ENCODE measurements at places on chromosomes 7 and 10.

- DNase-seq: no peak
Measured at GRCh38 chr10:113104047-113104446, 154.0 kb downstream of the TCF7L2 start.

DNA sequence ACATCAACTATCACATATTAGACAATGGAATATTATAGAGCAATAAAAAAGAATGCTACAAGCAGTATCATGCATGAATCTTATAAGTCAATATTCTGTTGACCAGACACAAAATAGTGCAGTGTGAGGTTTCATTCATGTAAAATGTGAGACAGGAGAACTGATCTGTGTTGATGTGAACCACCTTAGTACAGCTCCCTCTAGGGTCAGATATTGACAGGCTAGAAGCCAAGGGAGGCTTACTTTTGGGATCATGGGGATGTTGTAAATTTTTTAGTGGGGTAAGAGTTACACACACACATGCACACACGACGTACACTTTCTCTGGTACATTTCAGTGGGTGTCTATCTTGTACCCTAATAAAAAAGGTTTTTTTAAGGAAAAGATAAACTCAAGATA lies 231.6 kb upstream of the FOXK1 start:
- no peak for DNase-seq

DNA sequence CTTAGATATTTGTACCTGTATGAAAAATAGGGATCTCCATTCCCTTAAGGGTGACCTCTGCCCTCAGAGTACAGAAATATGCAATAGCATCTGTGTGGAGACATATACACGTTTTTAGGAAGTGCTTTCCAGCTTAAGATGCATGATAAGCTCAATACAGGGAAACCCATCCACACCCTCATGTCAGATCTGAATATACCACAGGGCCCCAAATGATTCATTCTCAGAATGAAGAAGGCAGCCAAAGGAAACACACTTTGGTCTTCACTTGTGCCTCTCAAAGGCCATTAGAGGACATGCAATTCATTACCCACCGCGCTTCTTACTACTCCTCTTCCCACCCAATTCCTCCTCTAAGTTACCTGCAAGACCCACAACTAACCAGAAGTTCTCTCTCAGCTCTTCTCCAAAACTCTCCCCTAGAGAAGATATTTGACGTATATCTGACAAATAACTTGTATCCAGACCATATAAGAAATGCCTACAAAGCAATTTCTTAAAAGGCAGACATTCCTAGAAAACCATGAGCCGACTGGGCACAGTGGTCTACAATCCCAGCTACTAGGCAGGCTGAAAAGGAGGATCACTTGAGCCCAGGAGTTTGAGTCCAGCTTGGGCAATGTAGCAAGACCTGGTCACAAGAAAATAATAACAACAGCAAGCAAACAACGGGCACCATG lies 103.0 kb downstream of the OAT start:
- DNase-seq: no peak

DNA sequence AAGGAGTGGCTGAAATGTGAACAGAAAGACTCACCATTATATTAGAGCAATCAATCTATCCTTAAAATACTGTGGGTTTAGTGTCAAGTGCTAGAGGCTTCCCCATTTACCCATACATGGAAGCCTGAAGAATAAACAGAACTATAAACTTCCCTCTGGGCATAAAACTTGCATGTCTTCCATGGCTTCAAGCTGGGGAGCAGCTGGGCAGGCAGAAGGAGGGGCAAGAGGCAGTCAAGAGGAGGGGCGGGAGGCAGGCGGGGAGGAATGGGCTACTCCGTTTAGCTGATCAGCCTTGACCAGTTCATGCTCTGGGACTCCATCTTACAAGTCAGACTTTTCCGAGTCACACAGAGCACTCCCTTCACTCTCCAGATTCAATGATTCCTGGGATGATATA lies 3.5 kb upstream of the PRSS1 start:
- no peak for DNase-seq

- no peak for DNase-seq
Measured at GRCh38 chr7:92916770-92917224, 80.4 kb upstream of the CDK6 start.

DNA sequence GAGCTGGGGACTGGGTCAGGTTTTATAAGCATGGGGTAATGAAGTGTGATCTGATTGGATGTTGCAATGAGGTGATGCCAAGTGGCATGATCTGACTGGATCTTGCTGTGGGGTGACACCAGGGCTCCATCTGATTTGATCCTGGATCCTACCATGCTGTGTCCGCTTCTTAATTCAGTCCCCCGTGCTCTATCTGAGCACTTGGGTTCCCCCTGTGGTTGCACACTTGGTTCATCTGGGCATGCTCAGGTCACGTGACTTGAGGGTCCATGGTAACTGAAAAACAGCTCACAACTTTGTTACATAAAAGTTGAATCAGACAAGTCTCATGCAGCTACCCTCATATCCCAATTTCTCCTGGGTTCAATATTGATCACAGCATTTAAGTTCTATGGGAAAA lies 448.6 kb upstream of the NRP1 start:
- no peak for DNase-seq

DNA sequence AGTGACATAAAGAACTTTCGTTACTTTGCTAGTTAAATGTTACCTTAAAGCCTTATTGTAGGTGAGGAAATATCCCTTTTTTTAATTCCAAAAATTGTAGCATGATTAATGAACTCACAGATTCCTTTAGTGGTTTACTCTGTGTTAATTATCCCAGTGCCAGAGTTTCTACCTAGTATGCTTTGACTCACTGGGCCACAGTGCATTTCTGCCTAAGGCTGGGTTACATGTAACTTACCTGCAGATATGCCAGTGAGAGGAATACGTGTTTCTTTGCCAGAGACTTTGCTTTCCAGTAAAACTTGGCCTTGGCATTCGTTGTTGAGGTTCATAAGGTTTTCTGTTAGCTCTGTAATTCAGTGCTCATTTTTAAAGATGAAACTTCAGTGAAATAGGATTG lies 380.8 kb upstream of the LRGUK start:
- DNase-seq: no peak

DNA sequence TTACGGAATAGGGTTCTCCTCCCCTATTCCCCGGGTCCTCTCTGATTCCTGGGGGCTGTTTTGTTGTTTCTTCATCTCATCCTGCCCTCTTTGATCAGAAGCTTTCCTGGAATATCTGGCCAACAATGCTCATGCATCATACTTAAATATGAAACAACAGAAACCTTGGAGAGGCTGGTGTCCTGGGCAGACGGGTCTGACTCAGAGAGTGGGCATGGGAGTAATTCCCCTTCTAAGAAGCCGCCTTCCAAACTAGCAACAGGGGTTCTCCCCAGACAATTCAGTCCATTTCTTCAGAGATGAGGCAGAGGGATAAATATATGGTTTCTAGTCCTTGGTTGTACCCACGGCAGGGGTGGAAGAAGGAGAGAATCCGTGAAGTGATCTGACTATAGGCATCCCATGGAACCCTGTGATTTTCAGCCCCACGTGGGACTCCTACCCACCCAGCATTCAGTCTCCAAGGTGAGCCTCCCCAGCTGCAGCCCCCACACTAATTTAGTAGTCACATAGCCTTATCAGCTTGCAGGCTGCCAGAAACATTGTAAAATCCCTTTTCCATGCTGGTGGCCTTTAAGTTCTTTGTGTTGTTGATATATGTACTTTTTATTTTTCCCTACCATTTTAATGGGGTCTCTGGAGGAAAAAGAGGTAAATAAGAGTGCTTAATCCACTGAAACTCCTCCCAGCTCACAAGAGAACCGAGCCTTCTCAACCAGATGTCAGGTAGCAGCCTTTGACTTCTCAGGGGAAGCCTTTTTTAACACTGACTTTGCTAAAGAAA lies 119.2 kb downstream of the SFMBT2 start:
- DNase-seq: no peak

- no peak for DNase-seq
Measured at GRCh38 chr7:86448856-86449255, 194.9 kb upstream of the GRM3 start.
